ENCODE measurements at places on chromosomes 2 and 18.

GRCh38 chr2:229612384-229612971 lies 101.9 kb downstream of the DNER start:
- no peak for DNase-seq

DNA sequence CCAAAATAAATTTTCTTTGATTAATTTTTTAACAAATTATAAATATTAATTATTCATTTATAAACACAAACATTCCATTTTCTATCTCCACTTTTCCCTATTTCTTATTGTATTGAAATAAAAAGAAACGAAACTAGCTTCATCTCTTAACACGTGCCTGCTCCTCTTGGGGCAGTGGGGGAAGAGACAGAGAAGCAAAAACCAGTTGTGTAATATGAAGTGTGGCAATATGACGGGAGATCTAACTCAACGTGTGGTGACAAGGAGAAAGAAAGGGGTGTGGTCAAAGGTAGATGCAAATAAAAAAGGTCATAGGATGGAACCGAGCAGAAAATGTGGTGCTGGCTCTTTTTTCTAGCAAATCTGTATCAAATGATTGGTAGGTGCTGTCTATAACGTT lies 106.9 kb upstream of the SLC8A1 start:
- DNase-seq = no peak

DNA sequence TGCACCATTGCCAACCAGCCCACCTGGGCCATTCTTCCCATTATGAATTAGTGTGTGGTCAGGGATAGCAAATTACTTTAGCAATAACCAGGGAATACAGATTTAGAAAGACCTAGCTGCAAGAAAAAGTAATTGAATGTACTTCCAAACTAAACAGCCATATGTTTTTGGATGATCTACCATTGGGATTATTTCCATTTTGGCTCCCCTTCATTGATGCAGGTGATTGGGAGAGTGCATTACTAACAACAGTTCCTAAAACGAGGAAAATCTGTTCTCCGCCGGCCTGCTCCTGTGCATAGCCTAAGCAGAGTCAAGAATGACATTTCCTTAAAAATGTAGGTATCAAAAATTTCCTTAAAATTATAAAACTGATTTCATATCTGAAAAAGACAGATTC lies 58.5 kb downstream of the MAIP1 start:
- DNase-seq = no peak

DNA sequence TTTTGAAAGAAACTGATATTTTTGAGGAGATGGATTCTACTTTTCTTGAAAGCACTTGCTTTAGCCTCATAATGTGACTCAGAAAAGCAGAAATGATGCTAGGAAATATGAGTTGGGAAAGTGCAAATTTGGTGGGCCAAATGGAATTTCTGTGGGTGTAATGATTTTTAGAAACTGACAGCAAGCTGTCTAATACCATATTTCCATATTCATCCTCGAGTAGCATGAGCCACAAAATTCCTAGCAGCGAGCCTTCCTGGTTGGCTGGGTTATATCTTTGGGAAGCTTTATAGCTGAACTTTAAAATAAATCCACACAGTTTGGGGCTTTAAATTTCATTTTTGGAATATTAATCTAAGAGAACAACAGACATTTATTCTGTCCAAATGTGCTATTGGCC lies 190.0 kb downstream of the DSC3 start:
- DNase-seq = no peak

GRCh38 chr2:236602678-236603077 lies 33.1 kb downstream of the ACKR3 start:
- DNase-seq = no peak

DNA sequence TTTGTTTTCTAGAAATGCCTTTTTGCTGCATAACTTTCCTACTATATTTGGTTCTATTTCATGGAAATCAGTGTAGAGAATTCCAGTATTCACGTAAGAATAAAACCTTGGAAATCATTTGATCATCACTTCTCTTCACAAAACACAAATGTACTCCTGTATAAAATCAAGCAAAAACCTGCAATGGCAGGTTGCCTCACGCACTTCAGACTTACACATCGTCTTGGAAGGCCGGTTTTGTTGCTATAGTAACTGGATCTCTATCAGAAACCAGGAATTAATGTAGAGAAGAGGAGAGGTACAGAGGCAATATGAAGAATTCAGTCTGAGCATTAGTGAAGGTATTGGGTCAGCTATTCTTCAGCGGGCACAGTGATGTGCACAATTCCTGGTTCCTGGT lies 370.7 kb upstream of the CYRIA start:
- no peak for DNase-seq

DNA sequence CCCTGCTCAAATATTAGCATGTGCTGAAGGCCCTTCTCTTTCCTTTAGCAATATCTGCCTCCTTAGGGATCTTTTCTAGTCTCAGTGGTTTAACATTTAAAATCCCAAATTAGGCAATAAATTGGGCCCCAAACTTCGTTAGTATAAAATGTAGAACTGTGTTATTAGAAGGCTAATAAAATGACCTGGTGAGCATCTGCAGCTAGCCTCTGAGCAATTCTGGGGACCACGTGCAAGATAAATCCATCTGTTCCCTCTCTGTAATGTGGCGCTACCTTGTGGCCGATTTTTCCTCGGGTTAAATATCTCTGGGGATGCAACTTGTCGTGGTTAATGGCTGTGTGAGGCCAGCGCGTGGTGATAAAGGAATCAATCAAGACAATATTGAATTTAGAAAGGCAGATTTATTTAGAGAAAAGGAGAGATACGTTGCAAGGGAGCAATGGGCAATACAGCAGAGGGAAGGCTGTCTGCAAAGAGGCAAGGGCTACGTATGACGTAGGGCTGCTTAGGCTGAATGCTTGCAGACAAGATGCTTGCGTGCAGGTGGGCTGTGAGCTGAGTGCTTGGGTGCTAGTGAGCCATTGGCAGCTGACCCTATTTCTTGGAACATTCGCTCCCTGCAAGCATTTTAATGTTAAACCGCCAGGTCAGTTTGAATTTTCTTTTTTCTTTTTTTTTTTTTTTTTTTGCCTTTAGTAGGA lies 18.5 kb upstream of the IL36G start:
- no peak for DNase-seq

- DNase-seq = no peak
Measured at GRCh38 chr2:111522231-111522768, 361.7 kb downstream of the ANAPC1 start.

DNA sequence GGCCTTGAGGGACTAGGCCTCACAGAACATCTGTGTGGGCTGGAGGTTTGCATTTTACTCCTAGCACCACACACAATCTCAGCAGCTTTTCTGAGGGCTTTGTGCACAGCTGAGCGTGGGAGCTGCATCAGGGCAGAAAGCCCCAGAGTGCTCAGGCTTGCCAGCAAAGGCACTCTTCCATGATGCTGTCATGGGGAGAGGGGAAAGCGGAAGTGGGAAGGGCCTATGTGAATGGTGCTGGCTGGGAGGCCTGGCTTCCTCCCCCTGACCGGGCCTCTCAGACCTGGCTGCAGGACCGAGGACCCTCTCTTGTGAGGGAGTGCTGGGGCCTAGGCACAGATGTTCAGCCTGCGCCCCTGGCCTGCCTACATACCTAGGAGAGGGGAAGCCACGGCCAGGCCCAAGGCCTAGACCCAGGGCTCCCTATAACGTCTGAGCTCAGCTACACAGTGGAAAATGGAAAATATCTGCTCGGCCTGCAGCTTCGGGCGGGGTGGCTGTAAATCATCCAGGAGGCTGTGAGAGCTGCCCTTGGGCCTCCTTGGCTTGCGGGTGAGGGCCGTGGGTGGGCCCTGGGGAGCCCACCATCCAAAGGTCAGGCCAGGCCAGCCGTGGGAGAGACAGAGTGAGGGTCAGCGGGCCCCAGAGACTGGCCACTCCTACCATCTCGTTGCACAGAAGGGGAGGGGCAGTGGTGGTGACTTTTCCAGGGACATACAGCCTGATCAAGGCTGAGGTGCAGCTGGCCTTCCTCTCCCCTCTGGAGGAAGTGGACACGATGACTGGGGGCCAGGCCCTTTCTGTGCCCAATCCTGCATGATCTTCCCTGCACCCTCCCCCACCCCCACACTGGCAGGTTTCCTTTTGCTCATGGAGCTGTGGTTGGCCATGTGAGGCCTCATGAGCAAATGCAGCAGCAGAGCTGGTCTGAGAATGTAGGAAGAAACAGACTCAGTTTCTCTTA lies 22.8 kb downstream of the GLI2 start:
- no peak for DNase-seq

GRCh38 chr2:104026725-104027124 lies 827.2 kb upstream of the POU3F3 start:
- no peak for DNase-seq

DNA sequence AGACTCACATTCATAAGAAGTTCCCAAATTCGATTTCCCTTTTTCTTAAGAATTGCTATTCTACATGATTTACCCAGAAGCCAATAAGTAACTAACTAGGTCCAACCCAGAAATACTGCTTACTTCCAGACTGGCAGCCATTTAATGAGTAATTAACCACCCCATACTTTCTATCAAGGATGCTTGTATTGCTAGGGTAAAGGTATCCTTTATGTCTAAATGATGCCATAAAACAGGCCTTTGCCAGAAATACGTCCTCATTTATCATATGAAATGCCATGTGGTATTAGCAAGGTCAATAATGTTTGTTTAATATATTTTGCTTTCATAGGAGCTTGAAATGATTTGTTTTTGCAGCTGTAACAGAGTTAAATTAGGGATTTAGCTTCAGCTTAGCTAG lies 56.1 kb downstream of the PLEKHM3 start:
- no peak for DNase-seq

DNA sequence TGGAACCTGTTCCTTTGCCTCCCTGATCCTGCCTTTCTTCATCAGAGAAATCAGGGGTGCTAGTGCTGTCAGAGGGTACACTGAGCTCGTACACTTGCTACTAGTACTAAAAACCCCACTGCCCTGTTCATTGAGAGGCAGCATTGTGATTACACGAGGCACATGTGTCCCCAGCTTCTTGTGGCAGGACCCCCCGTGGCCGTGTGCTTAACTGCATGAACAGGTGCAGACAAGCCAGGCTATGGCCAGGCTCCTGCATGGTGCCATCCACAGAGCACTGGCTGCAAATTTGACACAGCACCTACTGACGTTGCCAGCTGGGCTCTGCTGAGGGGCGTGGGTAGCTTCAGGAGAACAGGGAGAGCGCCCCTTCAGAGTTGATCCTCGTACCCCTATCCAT lies 248.4 kb downstream of the GLI2 start:
- DNase-seq = no peak

- no peak for DNase-seq
Measured at GRCh38 chr2:176388861-176389260, 119.6 kb downstream of the MTX2 start.

DNA sequence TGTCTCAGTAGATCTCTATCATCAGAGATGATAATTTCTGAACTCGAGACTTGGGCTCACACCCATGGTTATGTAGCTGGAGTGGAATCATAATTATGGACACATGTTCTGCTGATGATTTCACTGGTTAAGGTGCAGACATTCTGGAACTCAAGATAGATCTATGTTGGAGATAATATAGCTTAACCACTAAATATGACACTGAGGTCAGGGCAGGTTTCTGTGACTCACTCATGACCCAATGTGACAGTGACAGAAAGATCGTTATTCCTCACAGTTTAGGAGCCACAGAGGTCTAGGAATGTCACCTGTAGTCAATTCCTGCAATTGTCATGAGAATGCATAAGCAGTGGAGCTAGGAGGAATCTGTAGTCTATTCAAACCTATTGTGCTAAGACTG lies 828.6 kb downstream of the TRIB2 start:
- DNase-seq = no peak

Measured in NCI-H2029 (cell line).